ENCODE measurements at places on chromosomes 7 and 10.

GRCh38 chr10:14329746-14330173, 964 bp downstream of the FRMD4A start:
- DNase-seq, result no peak

DNA sequence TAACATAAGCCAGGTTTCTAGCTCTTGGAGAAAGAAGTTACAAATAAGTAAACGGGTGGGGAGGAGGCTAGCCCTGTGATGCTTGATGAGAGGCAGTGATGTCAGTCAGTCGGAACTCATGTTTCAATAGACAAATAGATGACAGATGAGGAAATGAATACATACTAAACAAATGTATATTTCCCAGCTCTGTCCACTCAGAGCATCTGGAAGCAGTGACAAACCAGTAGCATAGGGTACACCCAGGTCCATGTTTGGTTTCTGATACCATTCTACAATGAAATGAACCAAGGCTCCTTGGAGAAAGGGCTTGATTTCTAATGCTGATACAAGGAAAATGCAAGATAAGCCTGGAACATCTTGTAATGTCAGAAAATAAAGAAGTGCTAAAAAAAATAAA, 30.6 kb downstream of the PODXL start:
- DNase-seq, result no peak

- no peak for DNase-seq
These were observed 40.3 kb downstream of the PRF1 start for GRCh38 chr10:70562036-70562755.

- no peak for DNase-seq
These were observed 136.7 kb downstream of the NEBL start for GRCh38 chr10:20760460-20760859.

DNA sequence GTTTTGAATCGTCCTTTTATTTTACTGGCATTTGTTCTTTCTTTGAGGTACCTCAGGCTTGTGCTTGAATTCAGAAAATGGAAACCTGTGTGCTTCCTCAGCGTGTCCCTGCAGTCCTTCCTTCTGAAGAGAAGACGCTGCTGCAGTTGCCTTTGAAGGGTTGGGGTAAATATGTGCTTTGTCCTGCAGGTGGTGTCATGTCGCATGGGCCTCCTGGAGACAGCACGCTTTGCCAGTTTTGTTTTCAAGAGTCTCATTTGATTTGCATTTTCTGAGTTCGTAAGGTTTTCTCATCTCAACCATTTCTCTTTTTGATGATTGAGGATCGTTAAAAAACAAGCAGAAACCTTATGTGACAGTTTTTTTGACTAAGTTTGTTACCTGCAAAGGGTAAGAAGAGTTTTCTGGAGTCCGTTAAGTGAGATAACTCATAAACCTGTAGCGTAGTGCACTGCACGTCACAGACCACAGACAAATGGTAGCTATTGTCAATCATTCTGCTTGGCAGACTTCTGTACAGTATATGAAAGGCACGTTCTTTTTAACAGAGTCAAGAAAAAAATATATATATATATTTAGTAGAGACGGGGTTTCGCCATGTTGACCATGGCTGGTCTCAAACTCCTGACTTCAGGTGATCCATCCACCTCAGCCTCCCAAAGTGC, 57.0 kb downstream of the CDC123 start:
- no peak for DNase-seq

DNA sequence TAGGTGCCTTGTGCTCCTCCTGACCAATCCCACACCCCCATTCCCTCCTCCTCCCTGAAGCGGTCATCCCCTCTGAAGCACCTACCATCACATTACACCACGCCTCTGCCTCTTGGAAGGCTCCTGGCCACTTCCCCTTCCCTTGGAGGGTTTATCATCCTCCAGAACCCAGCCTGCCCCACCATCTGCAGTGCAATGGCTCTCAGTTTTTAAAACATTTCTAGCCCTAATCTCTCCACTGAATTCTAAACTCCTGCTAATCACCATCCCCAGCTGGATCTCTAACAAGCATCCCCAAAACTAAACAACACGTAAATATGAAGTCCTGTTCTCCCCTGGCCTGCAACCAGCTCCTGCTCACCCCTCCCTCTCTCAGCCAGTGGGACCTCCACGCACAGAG, 70.6 kb downstream of the PIP4K2A start:
- no peak for DNase-seq

DNA sequence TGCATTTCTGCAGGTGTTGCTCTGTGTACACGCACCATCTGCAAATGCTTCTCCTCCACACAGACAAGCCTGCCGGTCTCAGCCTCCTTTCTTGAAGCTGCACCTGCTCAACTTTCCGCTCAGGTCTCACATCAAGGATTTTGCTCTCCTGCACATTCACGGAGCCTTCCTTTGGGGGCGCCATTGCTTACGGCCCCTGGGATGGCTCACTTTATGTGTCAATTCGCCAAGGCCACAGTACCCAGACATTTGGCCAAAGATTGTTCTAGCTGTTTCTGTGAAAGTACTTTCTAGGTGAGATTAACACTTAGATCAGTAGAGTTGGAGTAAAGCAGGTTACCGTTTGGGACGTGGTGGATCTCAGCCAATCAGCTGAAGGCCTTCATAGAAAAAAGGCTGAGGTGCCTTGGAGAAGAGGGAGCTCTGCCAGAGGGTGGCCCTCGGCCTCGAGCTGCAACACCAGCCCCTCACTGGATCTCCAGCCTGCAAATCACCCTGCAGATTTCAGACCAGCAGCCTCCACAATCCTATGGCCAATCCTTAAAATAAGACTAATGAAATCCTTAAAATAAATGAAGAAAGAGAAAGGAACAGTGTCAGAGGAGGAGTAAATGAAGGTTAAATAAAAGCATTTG, 39.9 kb upstream of the PPP2R2D start:
- no peak for DNase-seq

Data from activated T-helper 1 cell treated with anti-CD3 and anti-CD28 coated beads, Interleukin-2, amount 50 U/mL, for 16 hours (primary cell).